ENCODE measurements at places on chromosomes 7 and 10. TPM values are rescaled to one million over a fixed set of nuclear protein-coding genes. Genes with fewer than 3 reads are reported as not detected.

DNA sequence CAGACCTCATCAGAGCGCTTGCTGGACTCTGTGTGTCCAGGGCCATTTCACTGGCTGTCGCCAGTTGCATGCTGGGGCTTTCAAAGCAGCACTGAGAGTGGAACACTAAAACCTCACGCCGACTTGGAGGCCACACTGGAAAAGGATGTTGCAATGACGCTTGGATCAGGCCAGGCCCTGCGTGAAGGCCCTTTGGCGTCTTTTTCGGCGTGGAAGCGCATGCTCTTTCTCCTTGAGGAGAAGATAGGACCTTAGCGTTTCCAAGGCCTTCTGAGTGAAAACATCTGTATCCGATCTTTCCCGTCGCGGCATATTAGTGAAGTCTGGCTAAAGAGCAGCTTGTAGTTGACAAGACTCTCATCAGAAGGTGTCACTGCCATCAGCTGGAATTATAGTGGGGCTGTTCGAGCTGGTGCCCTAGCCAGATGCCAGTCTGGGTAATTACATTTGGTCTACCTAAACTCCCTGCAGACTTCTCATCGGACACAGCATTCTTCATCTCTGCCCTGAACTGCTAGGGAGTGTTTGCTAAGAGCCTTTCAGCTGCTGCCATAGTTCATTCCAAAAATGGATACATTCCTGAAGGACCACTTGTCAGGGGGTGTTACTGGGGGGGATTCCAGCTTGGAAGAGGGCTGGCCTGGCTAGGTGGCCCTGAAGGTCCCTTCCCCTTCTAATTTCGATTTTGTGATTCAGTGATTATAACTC lies 167.7 kb upstream of the TCF7L2 start:
- DNase-seq = peak; percentile 54

GRCh38 chr10:116815641-116816415 lies 33.5 kb upstream of the ENO4 start:
- DNase-seq = no peak

GRCh38 chr10:87635498-87636312 lies 24.0 kb upstream of the PAPSS2 start:
- no peak for DNase-seq

GRCh38 chr10:9140373-9140772 lies 1085.9 kb downstream of the GATA3 start:
- no peak for DNase-seq

GRCh38 chr10:123517901-123518300 lies 148.3 kb upstream of the GPR26 start:
- no peak for DNase-seq

GRCh38 chr10:71269301-71270288 lies 49.5 kb upstream of the SLC29A3 start:
- DNase-seq = no peak

GRCh38 chr10:110137142-110137545 lies 70.3 kb upstream of the MXI1 start:
- no peak for DNase-seq

- DNase-seq = peak; percentile 74
These were observed 176.1 kb upstream of the TNS3 start for GRCh38 chr7:47757921-47758411.

- no peak for DNase-seq
These were observed 503 bp downstream of the CROT start for GRCh38 chr7:87345962-87346371.

RTKN2 gene
- total RNA-seq = not detected

KLF14 gene
- 0.83 TPM for total RNA-seq

EPDR1 gene
- total RNA-seq = 23.2 TPM

PHKG1 gene
- 0.97 TPM for total RNA-seq

ZNF722 gene
- total RNA-seq = not detected
